ENCODE measurements at places on chromosomes 7 and 10. TPM values are rescaled to one million over a fixed set of nuclear protein-coding genes. Genes with fewer than 3 reads are reported as not detected.

The CUX1 gene
- 44.7 TPM for total RNA-seq

The AP5Z1 gene
- 43.4 TPM for total RNA-seq

The C7orf33 gene
- not detected for total RNA-seq

The EIF5AL1 gene
- 0.26 TPM for total RNA-seq

The PPP1R17 gene
- total RNA-seq: not detected

The CSTF2T gene
- 22.2 TPM for total RNA-seq

The TNRC18 gene
- 31.7 TPM for total RNA-seq

The CDH23 gene
- total RNA-seq: 0.16 TPM

The AGBL3 gene
- total RNA-seq: 2.3 TPM

The HOXA11 gene
- not detected for total RNA-seq

The VSTM4 gene
- not detected for total RNA-seq

The CCDC3 gene
- total RNA-seq: 0.08 TPM

The PGAM2 gene
- total RNA-seq: 0.24 TPM

The SPDYE6 gene
- total RNA-seq: not detected

The GPR15LG gene
- 1.5 TPM for total RNA-seq

The CLCN1 gene
- total RNA-seq: not detected

The IFIT1B gene
- total RNA-seq: not detected

The CFAP43 gene
- not detected for total RNA-seq

The TMEM270 gene
- not detected for total RNA-seq

The FKBP6 gene
- total RNA-seq: not detected

The CARD11 gene
- 72.0 TPM for total RNA-seq

The TEX36 gene
- total RNA-seq: not detected

The AMPH gene
- total RNA-seq: not detected

The PNLIPRP3 gene
- total RNA-seq: not detected

The TAS2R3 gene
- total RNA-seq: 0.24 TPM

The EBLN1 gene
- not detected for total RNA-seq

The PRSS37 gene
- not detected for total RNA-seq

The MMP21 gene
- not detected for total RNA-seq

The RAMP3 gene
- not detected for total RNA-seq

The SH2D4B gene
- 0.19 TPM for total RNA-seq

The ATP5MK gene
- 359 TPM for total RNA-seq

The HTR5A gene
- total RNA-seq: not detected

The GNG11 gene
- 0.85 TPM for total RNA-seq

The CYP3A5 gene
- 0.27 TPM for total RNA-seq

The TECTB gene
- not detected for total RNA-seq

The WNT2 gene
- total RNA-seq: 0.37 TPM

The VKORC1L1 gene
- total RNA-seq: 15.0 TPM

The GIMAP2 gene
- 29.8 TPM for total RNA-seq

The MSMB gene
- not detected for total RNA-seq

The GHRHR gene
- not detected for total RNA-seq

The WDFY4 gene
- total RNA-seq: 132 TPM

The DKK1 gene
- total RNA-seq: 0.77 TPM

The CTAGE8 gene
- 0.67 TPM for total RNA-seq

The DLG5 gene
- total RNA-seq: 6.6 TPM

The AKR1C8 gene
- not detected for total RNA-seq

The ACHE gene
- 5.1 TPM for total RNA-seq

The DYDC1 gene
- not detected for total RNA-seq

The CACNB2 gene
- 1.1 TPM for total RNA-seq

All from GM12878 (cell line).